Activated CD4-positive, alpha-beta memory T cell treated with anti-CD3 and anti-CD28 coated beads, Interleukin-2, amount 10 ng/mL, durations not matched to agents 7 days and 5 days (primary cell): ENCODE measurements at places on chromosomes 12 and 14.
A peak's percentile ranks its signal among the peaks of the same experiment; 100 is the strongest.

- peak overlapping the region; percentile 76 for H3K4me3 ChIP-seq
- DNase-seq = peak; percentile 69
- H3K27me3 ChIP-seq = peaks cover 7% of the 10 kb centered on the region
Measured at GRCh38 chr12:51393676-51394545, 2.7 kb upstream of the GALNT6 start.

DNA sequence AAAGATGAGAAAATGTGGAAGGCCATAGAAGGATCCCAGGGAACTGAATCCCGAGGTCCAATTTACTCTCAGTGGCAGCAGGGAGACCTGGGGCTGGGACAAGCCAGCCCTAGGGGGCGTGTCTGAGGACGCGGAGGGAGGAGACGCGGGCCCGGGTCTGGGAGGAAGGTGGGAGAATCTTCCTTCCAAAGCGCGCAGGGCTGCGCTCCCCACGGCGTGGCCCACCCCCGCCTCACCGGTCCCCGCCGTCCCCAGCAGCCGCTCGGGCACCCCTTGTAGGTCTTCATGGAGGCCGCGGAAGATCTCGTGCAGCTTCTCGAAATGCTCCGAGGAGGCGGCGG lies 323 bp downstream of the VTI1B start:
- peaks cover 27% of the 10 kb centered on the region for H3K36me3 ChIP-seq
- H3K4me1 ChIP-seq = peaks cover 35% of the 10 kb centered on the region
- H3K27ac ChIP-seq = peak overlapping the region; percentile 66
- DNase-seq = peak; percentile 59
- H3K4me3 ChIP-seq = peak overlapping the region; percentile 79

GRCh38 chr12:93846936-93847516 lies 169.9 kb downstream of the CRADD start:
- H3K36me3 ChIP-seq = peaks cover 36% of the 10 kb centered on the region
- H3K4me1 ChIP-seq = peaks cover 60% of the 10 kb centered on the region
- peak overlapping the region; percentile 10 for H3K4me3 ChIP-seq
- no peak for DNase-seq
- H3K27me3 ChIP-seq = no peaks in the 10 kb centered on the region

GRCh38 chr12:4710113-4710512 lies 10.1 kb upstream of the GALNT8 start:
- DNase-seq = no peak
- no peaks in the 10 kb centered on the region for H3K36me3 ChIP-seq
- no peak overlapping the region for H3K4me3 ChIP-seq
- peaks cover 42% of the 10 kb centered on the region for H3K27me3 ChIP-seq
- H3K4me1 ChIP-seq = peaks cover 7% of the 10 kb centered on the region
- no peak overlapping the region for H3K27ac ChIP-seq

GRCh38 chr14:80212023-80212397 lies 706 bp upstream of the DIO2 start:
- no peaks in the 10 kb centered on the region for H3K36me3 ChIP-seq
- no peak for DNase-seq
- no peak overlapping the region for H3K27ac ChIP-seq
- no peaks in the 10 kb centered on the region for H3K4me1 ChIP-seq
- H3K27me3 ChIP-seq = no peaks in the 10 kb centered on the region

- H3K4me1 ChIP-seq = no peaks in the 10 kb centered on the region
- no peak overlapping the region for H3K27ac ChIP-seq
- no peaks in the 10 kb centered on the region for H3K27me3 ChIP-seq
- H3K4me3 ChIP-seq = no peak overlapping the region
- no peaks in the 10 kb centered on the region for H3K36me3 ChIP-seq
Measured at GRCh38 chr12:16349131-16349460, 1.7 kb downstream of the MGST1 start.

- H3K4me3 ChIP-seq = peak within 1 kb of the TSS; percentile 71
- peaks cover 11% of the 10 kb centered on the region for H3K27me3 ChIP-seq
- no peaks in the 10 kb centered on the region for H3K36me3 ChIP-seq
- H3K4me1 ChIP-seq = peaks cover 10% of the 10 kb centered on the region
Measured at GRCh38 chr14:21525962-21526671, at the start of gene SALL2. SALL2 (minus strand) TSS chr14:21526346; CDS start chr14:21526127, 219 bp downstream.

DNA sequence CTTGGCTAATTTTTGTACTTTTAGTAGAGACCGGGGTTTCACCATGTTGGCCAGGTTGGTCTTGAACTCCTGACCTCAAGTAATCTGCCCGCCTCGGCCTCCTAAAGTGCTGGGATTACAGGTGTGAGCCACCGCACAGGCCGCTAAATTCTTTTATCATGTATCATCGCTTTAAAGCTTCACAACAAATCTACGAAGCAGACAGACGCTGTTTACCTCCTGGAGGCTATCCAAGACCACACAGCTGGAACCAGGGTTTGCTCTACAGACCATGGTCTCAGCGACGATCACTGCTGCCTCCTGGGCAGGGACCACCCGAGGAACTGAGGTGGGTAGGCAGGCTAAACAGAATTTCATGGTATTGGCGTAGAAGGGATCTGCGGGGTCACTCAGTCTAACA lies 27.2 kb downstream of the KRT80 start:
- peaks cover 43% of the 10 kb centered on the region for H3K4me1 ChIP-seq
- no peak overlapping the region for H3K27ac ChIP-seq
- DNase-seq = no peak
- H3K36me3 ChIP-seq = no peaks in the 10 kb centered on the region
- H3K27me3 ChIP-seq = peaks cover 3% of the 10 kb centered on the region

GRCh38 chr14:53209370-53209769 lies 56.2 kb upstream of the DDHD1 start:
- H3K4me3 ChIP-seq = no peak overlapping the region
- H3K27ac ChIP-seq = no peak overlapping the region
- H3K27me3 ChIP-seq = peaks cover 2% of the 10 kb centered on the region
- no peak for DNase-seq

GRCh38 chr14:36519431-36520321 lies at the start of gene NKX2-1:
NKX2-1 (minus strand) TSS chr14:36520232; CDS start chr14:36520129, 103 bp downstream.
- H3K36me3 ChIP-seq = peaks cover 2% of the 10 kb centered on the region
- peak within 1 kb of the TSS; percentile 15 for H3K4me3 ChIP-seq
- H3K4me1 ChIP-seq = peaks cover 6% of the 10 kb centered on the region

GRCh38 chr12:53820514-53821306 lies 68.9 kb upstream of the CISTR start:
- peaks cover 49% of the 10 kb centered on the region for H3K27me3 ChIP-seq
- no peaks in the 10 kb centered on the region for H3K36me3 ChIP-seq
- H3K27ac ChIP-seq = no peak overlapping the region
- no peak overlapping the region for H3K4me3 ChIP-seq
- no peaks in the 10 kb centered on the region for H3K4me1 ChIP-seq
- DNase-seq = no peak
